Pancreas (tissue), 10 donors: ENCODE measurements at places on chromosomes 5 and 9. TPM values are rescaled to one million over a fixed set of nuclear protein-coding genes. Genes with fewer than 3 reads are reported as not detected.

LTC4S gene
- total RNA-seq = 1.1 TPM

MAP3K1 gene
- total RNA-seq = 11.4 TPM

DNA sequence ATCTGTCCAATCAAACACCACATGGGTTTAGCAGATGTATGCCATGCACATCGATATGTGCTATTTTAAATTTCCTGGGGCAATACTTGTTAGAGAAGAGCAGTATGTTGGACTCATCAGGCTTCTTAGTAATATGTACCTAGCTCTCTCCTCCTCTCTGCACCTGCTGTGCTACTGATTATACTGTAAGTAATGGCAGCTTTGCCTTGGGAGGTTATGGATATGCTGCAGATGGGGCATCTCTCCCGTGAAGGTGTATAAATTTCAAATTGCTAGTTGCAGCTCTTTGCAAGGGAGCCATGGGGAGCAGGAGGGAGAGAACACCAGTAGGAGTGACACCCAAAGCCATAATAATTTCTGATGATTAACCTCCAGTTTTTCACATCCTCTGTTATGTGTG lies 101.5 kb downstream of the SPATA31D1 start:
- no peak for DNase-seq

- DNase-seq = no peak
Measured at GRCh38 chr9:72494051-72494450, 27.4 kb upstream of the TMC1 start.

ARHGAP26 gene
- total RNA-seq = 28.1 TPM

DNA sequence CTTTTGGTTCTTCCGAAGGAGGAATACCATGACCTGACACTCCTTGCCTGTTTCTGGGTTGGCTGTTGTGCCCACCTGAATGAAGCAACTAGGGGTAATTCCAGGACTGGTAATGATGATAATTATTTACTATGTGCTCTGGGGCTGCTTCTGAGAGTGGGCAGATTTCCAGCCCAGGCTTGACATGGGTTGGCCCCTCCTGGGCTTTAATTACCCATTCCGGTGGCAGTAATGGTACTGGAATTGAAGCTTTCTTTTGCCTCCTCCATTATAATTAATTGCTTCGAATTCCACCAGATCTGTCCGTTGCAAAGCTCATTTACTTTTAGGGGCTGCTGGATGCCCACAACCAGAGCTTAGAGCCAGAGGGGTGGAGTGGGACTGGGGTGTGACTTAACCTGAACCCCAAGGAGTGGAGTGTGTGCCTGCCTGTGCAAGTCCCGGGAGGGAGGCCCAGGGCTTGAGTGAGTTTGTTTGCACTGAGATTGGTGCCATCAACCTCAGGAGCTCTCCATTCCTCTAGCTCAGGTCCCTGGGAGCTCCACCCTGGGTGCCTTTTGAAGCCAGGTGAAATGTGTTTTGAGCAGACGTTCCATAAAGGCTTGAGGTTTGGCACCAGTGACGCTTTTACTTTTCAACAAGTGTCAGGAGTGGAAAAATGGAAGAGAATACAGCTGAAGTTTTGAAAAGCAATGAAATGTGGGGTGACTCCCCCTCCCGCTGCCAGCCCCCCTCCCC lies 214.6 kb downstream of the PDZD2 start:
- no peak for DNase-seq

DNA sequence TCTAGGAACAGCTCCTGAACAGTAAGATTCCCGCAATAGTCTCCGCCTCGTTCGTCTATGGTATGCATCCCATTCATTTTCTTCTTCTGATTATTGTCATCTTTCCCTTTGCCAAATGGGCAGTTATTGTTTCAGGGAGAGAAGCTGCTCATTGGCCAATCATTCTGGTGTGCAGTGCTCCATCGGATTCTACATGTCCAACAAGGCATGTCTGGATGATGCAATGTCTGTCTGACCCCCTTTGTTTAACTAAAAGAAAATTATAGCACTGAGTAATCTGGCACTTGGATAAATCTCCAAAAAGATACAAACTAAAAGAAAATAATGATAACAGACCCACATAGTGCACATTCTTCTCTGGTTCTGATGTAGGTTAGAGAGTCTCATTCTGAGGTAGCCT lies 515.6 kb upstream of the DMAC1 start:
- DNase-seq = no peak

GRCh38 chr9:131673068-131673467 lies 66.8 kb downstream of the RAPGEF1 start:
- DNase-seq = no peak

DNA sequence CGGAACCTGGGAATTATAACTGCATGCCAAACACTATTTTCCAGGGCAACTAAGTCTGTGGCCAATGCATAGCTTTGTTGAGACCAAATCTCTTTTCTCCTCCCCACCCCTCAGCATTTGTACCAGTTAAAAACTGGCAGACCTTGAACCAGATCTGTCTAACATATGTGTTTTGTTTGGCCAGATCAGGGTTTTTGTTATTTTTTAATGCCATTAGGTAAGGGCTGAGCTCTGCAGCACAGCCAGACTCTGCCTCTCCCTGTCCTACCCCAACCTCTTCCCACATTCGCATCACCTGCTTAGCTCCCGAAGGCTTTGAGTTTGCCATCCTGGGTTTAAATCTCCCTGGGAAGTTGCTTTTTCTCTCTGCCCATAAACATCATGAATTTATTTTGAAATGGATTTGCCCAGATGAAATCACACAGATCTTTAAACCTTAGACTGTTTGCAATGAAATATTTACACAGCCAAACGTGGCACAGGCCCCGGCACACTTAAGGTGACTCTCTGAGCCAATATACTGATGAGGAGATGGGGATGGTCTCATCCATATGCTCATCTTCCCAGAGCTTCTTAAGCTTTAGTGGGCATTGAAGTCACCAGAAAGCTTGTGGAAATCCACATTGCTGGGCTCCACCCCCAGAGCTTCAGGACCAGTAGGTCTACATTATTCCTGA lies 54.0 kb upstream of the ALDH1B1 start:
- no peak for DNase-seq

ZNF608 gene
- total RNA-seq = 9.3 TPM

SPATA6L gene
- total RNA-seq = 6.1 TPM

DNA sequence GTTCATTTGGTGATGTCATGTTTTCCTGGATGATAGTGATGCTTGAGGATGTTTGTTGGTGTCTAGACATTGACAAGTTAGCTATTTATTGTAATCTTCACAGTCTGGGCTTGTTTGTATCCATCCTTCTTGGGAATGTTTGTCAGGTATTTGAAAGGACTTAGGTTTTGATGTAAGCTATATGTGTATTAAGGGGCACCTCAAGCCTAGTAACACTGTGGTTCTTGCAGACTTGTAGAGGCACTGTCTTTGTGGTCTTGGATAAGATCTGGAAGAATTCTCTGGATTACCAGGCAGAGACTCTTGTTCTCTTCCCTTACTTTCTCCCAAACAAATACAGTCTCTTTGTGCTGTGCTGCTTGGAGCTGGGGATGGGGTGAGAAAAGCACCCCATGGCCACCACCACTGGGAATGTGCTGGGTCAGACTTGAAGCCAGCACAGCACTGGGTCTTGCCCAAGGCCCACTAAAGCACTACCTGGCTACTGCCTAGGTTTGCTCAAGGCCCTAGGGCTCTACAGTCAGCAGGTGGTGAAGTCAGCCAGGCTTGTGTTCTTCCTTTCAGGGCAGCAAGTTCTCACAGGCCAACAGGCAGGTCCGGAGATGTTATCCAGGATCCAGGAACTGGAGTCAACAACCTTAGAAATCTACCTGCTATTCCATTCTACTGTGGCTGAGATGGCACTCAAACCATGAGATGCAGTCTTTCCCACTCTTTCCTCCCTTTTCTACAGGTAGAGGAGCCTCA lies 49.3 kb upstream of the GNA14 start:
- DNase-seq = no peak

TRIM41 gene
- 12.1 TPM for total RNA-seq

GRCh38 chr9:121885345-121885901 lies 207.7 kb downstream of the TTLL11 start:
- no peak for DNase-seq

SMIM33 gene
- not detected for total RNA-seq

- DNase-seq = no peak
Measured at GRCh38 chr5:146646441-146646840, 130.5 kb upstream of the GPR151 start.

DNA sequence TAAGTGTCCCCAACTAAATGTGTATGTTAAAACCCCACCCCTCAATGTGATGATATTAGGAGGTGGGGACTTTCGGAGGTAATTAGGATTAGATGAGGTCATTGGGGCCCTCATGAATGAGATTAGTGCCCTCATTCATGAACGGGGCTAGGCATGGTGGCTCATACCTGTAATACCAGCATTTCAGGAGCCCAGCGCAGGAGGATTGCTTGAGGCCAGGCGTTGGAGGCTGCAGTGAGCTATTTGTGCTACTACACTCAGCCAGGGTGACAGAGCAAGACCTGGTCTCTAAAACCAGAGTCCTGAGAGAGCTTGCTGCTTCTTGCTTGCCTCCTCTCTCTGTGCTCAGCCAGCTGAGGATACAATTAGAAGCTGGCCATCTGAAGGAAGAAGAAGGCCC lies 62.1 kb upstream of the HSPA9 start:
- no peak for DNase-seq

DNA sequence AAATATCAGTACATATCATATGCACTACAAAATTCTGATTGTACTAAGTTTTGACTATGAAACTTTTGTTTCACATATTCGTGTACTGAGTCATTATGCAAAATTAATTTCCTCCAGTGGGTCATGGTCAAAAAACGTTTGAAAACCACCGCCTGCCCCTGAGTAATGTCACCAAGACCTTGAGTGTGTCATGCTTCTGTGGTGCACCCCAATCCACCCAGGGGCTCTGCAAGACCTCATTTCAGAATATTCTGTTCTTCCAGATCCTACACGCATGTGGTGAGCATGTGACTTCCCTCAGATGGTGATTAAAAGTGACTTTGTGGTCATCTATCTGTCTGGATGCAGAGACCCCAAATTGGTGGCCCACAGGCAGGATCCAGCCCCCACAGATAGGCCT lies 31.0 kb downstream of the ABLIM3 start:
- DNase-seq = no peak
